ENCODE measurements at places on chromosomes 2 and 18. TPM values are rescaled to one million over a fixed set of nuclear protein-coding genes. Genes with fewer than 3 reads are reported as not detected.

The PRKAG3 gene
- not detected for total RNA-seq

The ATP5F1A gene
- total RNA-seq: 776 TPM

GRCh38 chr2:152402780-152403759, 68.1 kb downstream of the FMNL2 start:
- peak; percentile 31 for DNase-seq

DNA sequence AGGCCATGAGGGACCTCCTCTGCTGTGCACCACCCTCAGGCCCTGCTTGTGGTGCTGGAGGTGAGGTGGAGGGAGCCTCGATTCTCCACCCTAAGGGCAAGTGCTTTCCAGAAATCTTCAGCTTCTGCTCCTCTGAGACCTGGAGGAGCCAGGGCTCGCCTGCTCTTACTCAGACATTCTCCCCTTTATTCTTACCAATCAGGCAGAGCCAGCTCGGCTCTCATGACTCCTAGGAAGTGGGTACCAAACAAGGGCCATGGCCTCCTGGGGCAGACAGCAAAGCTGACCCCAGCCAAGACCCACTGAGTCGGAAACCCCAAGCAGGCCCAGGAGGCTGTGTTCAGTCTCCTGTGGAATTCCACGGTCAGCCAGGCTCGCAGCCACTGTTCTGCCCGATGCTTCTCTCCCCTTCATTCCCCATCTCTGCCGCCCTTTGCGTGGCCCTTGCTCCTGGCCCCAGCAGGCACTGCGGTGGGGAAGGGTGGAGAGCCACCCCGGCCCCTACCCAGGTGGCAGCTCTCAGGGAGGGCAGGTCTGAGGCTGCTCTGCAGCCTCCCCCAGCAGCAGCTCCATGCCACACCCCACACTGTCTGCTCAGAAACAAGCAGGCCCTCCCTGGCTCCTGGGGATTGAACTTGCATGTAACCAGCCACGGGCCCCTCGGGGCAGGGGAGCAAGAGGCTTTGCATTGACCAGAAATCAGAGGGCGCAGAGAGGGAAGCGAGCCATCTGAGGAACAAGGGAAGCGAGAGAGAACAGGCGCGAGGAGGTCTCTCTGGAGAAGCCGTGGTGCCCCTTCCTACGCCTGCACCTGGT, 24.0 kb downstream of the HS1BP3 start:
- DNase-seq: no peak

GRCh38 chr18:22452226-22452668, 34.5 kb upstream of the CTAGE1 start:
- DNase-seq: no peak

DNA sequence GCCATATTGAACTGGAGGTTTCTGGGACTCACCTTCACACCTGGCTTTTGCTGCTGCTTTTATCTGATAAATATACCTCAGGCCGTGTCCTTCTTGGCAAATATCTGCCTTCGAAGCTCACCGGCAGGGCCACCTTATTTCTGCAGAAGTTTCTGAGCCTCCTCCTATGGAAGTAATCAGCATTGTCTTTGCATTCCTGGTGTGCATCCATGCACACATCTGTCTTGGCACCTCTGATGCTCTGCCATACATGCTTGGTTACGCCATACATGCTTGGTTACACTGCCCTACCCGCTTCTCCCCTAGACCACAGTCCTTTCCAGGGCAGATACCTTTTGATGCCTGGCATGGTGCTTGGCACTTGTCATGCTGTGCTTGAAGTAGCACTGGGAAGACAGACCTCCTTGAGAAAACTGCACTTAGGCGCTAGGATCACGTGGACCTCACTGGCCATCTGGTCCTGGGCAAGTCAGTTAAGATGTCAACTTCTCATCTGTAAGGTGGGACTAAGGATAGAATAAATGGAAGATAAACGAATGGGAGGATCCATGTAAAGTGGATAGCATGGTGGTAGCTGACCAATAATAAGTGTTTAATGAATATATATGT, 66.8 kb downstream of the ZNF236 start:
- no peak for DNase-seq

GRCh38 chr2:23682481-23682880, 244.4 kb downstream of the ATAD2B start:
- DNase-seq: no peak

DNA sequence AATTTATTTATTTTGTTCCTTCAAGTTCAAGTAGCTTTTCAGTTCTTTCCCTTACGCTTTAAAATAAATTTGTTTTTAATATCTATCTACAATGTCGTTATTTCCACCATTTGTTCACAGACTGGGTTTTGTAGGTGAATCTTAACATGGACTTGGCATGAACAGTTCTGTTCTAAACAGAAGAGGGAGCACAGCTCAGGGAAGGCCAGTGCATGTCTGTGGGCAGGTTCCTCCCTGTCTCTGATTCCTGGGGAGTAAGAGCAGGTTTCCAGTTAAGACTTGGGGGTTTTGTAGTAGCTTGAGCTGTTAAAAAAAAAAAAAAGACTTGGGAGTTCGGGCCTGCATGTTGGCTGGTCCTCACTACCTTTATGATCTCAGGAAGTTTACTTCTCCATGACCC, 11.1 kb downstream of the TTL start:
- no peak for DNase-seq

GRCh38 chr2:6982934-6983589, 65.8 kb downstream of the RNF144A start:
- DNase-seq: no peak

GRCh38 chr18:12843420-12844350, 40.4 kb downstream of the PTPN2 start:
- DNase-seq: peak; percentile 88

The DYTN gene
- not detected for total RNA-seq

DNA sequence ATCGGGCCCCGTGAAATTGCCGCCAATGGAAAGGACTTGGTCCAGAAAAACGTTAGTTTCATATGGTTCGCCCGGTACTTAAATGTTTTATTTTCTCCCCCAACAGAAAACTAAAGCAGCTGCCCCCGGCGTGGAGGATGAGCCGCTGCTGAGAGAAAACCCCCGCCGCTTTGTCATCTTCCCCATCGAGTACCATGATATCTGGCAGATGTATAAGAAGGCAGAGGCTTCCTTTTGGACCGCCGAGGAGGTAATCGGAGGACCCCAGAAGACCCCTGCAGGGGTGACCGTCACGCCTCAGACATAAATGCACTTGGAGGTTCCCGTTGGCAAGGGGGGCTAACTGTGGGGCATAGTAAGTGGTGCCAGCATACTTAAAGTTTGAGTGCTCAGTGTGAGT, 742 bp downstream of the RRM2 start:
- no peak for DNase-seq

DNA sequence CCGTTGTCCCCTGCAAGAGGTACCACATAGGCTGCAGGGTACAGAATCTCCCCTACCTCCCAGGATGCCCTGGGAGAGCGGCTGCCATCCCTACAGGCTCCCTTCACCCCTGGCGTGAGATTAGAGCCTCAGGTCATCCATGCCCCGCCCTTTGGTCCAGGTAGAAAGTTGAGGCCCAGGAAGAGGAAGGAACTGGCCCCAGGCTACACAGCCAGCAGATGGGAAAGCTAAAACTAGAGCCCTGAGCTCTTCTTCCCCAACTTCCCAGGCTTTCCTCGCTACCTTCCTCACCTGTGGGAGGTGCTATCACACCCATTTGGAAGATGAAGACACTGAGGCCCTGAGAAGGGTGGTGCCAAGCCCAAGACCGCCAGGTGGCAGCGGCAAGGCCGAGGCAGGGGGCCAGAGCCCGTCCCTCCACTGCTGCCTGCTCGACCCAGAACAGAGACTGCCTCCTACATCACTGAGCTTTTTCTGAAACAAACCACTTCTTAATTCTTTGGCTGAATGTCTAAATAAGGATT, 25.8 kb downstream of the CIB4 start:
- no peak for DNase-seq

DNA sequence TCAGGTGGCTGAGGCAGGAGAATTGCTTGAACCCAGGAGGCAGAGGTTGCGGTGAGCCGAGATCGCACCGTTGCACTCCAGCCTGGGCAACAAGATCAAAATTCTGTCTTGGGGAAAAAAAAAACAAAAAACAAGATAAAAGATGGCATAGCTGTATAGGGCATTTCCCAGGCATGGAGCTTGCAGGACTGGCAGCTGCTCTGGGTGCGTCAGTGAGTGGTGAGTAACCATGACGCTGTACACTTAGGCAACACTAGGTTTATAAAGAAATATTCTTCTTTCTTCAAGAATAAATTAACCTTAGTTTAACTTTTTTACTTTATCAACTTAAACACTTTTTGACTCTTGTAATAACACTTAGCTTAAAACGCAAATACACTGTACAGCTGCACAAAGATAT, 15.4 kb downstream of the TGOLN2 start:
- no peak for DNase-seq

The HNRNPA3 gene
- 73.1 TPM for total RNA-seq

All from SJSA1 (cell line).